ENCODE measurements at places on chromosomes 6 and 20. TPM values are rescaled to one million over a fixed set of nuclear protein-coding genes. Genes with fewer than 3 reads are reported as not detected.

GRCh38 chr6:1076531-1077459, 235.1 kb upstream of the FOXQ1 start:
- DNase-seq, result no peak
- no peaks in the 10 kb centered on the region for H3K27me3 ChIP-seq
- H3K4me3 ChIP-seq, result no peak overlapping the region
- no peaks in the 10 kb centered on the region for H3K36me3 ChIP-seq
- H3K27ac ChIP-seq, result no peak overlapping the region
- H3K4me1 ChIP-seq, result no peaks in the 10 kb centered on the region

GRCh38 chr20:2168946-2169345, 67.3 kb downstream of the STK35 start:
- no peaks in the 10 kb centered on the region for H3K36me3 ChIP-seq
- H3K4me1 ChIP-seq, result no peaks in the 10 kb centered on the region
- no peaks in the 10 kb centered on the region for H3K27me3 ChIP-seq
- no peak overlapping the region for H3K27ac ChIP-seq
- no peak overlapping the region for H3K4me3 ChIP-seq

DNA sequence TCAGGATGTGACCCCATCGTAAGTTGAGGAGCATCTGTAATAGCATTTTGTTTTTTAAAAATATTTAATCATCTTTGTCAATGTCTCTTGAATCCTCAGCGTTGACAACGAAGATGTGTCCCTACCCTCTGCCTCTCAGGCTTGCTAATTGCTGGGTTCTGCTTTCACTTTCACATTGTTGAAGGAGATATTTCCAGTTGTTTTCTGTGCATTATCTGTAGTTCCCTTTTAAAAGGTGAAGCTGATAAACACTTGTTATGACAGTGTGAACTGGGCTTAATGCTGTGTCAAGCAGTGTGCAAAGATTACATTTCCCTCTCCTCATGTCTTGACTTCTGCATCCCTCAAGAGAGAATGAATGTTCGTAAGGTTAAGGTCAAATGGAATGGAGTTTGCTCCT, 54.9 kb downstream of the CSE1L start:
- no peaks in the 10 kb centered on the region for H3K4me1 ChIP-seq
- H3K27me3 ChIP-seq, result no peaks in the 10 kb centered on the region
- H3K4me3 ChIP-seq, result no peak overlapping the region
- no peaks in the 10 kb centered on the region for H3K36me3 ChIP-seq
- H3K27ac ChIP-seq, result no peak overlapping the region

GRCh38 chr6:104771258-104771832, 88.4 kb downstream of the HACE1 start:
- no peak overlapping the region for H3K27ac ChIP-seq
- H3K4me3 ChIP-seq, result no peak overlapping the region
- DNase-seq, result no peak
- no peaks in the 10 kb centered on the region for H3K27me3 ChIP-seq

- H3K4me1 ChIP-seq, result no peaks in the 10 kb centered on the region
- no peak for DNase-seq
- no peaks in the 10 kb centered on the region for H3K27me3 ChIP-seq
Measured at GRCh38 chr20:25444556-25444955, 37.1 kb downstream of the GINS1 start.

DNA sequence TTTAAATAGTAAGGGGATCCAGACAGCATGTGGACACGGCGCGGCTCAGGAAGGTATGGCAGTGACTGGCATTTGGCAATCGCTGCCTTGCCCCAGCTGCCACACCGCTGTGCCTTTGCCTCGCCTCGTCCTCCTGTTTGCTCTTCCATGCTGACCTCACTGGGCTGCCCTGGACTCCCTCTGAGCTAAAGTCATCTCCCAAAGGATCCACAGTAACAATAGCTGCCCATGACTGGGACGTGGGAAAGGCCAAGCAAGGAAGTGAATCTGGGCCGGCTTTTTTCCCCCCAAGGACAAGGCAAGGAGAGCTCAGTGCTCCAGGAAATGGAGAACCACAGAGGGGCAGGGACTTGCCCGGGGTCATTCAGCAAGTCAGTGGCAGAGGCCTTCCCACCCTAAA, 48.1 kb downstream of the JPH2 start:
- no peak for DNase-seq
- H3K36me3 ChIP-seq, result no peaks in the 10 kb centered on the region
- H3K4me3 ChIP-seq, result no peak overlapping the region
- no peaks in the 10 kb centered on the region for H3K27me3 ChIP-seq
- no peak overlapping the region for H3K27ac ChIP-seq

DNA sequence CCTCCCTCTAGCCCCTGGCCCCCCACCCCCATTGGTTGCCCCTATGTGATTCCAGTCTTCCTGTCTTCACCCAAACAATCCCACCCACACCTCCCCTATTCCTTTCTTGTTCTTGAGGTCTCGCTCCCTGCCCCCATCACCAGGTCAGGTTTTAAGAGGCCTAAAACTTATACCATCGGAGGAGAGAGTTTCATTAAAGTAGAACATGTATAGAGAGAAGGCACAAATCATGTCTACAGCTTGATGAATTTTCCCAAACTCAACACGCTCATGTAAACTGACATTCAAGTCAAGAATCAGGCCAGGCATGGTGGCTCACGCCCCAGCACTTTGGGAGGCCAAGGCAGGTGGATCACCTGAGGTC, 44.5 kb downstream of the TGM2 start:
- no peak overlapping the region for H3K27ac ChIP-seq
- H3K4me1 ChIP-seq, result peaks cover 6% of the 10 kb centered on the region
- no peak for DNase-seq
- H3K27me3 ChIP-seq, result no peaks in the 10 kb centered on the region
- no peak overlapping the region for H3K4me3 ChIP-seq
- H3K36me3 ChIP-seq, result no peaks in the 10 kb centered on the region

DNA sequence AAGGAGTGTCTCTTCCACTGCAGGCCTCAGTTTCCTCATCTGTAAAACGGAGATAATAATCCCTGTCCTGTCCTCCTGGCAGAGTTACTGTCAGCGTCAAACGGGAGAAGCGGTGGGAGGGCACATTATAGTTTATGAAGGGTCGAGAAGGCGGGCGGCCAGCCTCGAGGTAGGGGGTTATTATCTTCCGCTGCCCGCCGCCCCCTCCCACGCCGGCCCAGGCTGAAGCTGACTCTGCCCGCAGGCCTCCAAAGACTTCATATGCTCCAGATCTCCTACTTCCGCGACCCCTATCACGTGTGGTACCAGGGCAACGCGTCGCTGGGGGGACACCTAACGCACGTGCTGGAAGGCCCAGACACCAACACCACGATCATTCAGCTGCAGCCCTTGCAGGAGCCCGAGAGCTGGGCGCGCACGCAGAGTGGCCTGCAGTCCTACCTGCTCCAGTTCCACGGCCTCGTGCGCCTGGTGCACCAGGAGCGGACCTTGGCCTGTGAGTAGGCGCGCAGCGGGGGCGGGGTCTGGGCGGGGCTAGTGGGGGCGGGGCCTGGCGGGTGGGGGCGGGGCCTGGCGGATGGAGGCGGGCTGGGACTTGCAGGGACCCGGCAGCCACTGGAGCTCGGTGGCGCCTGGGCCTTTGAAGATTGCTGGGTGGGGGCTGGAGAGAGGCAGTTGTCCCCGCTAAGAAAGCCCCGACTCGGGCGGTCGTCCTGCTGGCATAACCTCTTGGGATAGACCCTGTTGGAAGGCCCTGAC, 2.8 kb downstream of the PROCR start:
- H3K27ac ChIP-seq, result no peak overlapping the region
- no peaks in the 10 kb centered on the region for H3K27me3 ChIP-seq
- H3K4me3 ChIP-seq, result no peak overlapping the region
- H3K36me3 ChIP-seq, result no peaks in the 10 kb centered on the region

Gene ETV7
- total RNA-seq, result 4.8 TPM

Gene CDC40
- total RNA-seq, result 16.8 TPM

Gene C20orf202
- total RNA-seq, result not detected

Gene DEFB132
- 0.66 TPM for total RNA-seq

Gene MLN
- not detected for total RNA-seq

All from tibial nerve (tissue), 4 donors.